Calu3 (cell line): ENCODE measurements at places on chromosomes 4 and X. TPM values are rescaled to one million over a fixed set of nuclear protein-coding genes. Genes with fewer than 3 reads are reported as not detected.

Gene F8A2
- total RNA-seq: not detected in 2 replicates

Gene PLAC1
- not detected in 2 replicates for total RNA-seq

Gene HTR2C
- total RNA-seq: not detected in 2 replicates

DNA sequence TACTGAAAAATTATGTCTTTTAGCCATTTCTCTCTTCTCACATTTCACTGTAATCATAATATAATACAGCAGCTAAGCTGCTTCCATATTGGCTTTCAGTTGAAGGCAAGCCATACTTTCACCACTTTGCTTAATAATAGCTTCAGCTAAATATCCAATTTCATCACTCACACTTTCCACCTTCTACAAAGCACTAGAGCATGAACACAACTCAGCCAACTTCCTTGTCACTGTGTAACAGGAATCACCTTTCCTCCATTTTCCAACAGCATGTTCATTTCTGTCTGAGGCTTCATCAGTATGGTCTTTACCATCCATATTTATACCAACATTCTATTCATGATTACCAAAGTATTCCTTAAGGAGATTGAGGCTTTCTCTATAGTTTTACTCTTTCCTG is 219.8 kb upstream of the CTSO start:
- peaks cover 11% of the 10 kb centered on the region for H3K4me1 ChIP-seq
- H3K27me3 ChIP-seq: no peaks in the 10 kb centered on the region
- no peak overlapping the region for H3K4me3 ChIP-seq
- no peak for DNase-seq
- no peak overlapping the region for H3K27ac ChIP-seq
- H3K36me3 ChIP-seq: no peaks in the 10 kb centered on the region

DNA sequence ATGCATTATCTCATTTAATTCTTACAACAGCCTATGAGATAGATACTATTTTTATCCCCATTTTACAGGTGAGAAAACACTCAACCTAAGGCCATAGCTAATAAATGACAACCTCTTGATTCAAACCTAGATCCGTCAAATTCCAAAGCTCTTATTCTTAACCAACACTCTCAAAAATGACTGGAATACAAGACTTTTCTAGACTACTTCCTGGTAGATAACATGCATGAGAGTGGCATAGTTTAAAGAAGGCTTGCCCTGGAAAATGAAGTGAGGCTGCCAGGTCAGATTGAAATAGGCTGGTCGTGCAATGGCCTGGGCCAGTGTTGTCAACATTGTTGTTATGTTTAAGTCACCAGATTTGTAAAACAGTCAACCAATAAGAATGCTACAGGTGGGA is 86.6 kb downstream of the DNAAF6 start:
- peaks cover 26% of the 10 kb centered on the region for H3K4me1 ChIP-seq
- peak; percentile 9 for DNase-seq
- H3K27me3 ChIP-seq: no peaks in the 10 kb centered on the region
- H3K27ac ChIP-seq: no peak overlapping the region

GRCh38 chr4:71187404-71188155 is 151.2 kb upstream of the SLC4A4 start:
- peak overlapping the region; percentile 81 for H3K4me3 ChIP-seq
- DNase-seq: peak; percentile 47
- H3K27me3 ChIP-seq: no peaks in the 10 kb centered on the region
- H3K36me3 ChIP-seq: peaks cover 27% of the 10 kb centered on the region
- peak overlapping the region; percentile 70 for H3K27ac ChIP-seq
- peaks cover 13% of the 10 kb centered on the region for H3K4me1 ChIP-seq
